ENCODE measurements at places on chromosomes 3 and 15.

DNA sequence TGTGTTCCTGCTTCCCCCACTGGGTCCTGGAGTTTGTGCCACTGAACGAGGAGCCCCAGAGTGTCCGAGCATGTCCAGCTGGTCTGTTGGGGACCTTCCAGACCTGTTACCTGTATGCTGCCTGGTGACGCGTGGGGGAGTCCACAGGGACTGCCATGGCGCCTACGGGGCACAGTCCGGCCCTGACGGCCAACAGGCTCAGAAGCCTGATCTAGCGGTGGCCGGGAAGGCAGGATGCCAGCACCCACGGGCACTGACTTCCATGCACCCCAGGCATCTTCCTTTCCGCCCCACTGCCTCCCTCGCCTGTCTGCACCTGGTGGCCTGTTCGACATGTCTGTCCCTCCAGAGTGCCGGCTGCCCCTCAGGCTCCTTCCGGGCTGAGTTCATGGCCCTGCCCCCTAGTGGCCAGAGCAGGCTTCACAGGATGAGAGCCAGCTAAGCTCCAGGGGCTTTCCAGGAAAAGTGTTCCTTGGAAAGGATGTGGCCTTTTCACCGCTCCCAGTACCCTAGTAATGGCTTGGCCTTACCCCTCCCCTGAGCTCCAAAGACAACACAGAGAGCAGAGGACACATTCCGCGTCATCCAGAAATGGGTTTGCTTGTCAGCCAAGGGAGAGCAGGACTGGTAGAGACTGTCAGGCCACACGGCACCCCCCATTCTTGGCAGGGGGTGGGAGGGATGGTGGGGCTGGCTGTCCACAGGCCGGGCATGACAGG, 35.7 kb downstream of the NGRN start:
- H3K27ac ChIP-seq: no peak overlapping the region
- H3K4me1 ChIP-seq: peaks cover 12% of the 10 kb centered on the region
- H3K27me3 ChIP-seq: no peaks in the 10 kb centered on the region
- H3K4me3 ChIP-seq: no peak overlapping the region

DNA sequence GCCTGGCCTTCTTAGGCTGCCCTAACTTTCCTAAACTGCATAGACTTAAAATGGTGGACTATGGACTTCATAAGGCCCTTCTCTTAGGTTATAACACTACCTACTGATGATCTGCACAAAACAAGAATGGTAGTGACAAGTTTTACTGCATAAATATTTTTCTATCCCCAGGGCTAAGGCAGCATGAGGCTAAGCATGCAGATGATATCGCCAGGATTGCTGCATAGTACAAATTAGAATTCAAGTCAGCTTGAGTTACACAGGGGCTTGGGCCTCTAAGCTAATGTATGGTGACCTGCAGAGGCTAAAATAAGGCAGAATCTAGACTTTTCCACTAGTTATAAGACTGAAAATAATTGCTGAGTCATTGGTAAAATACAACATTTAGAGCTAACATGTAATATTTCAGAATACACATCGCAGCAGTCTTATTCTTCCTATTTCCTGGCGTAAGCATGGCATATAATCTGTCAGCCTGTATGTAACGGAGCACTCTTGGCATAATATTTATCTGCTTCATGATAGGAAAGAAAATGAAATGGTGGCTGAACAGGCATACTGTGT, 15.3 kb upstream of the RBMS3 start:
- no peak overlapping the region for H3K27ac ChIP-seq
- no peaks in the 10 kb centered on the region for H3K27me3 ChIP-seq
- no peak for DNase-seq
- H3K36me3 ChIP-seq: no peaks in the 10 kb centered on the region

GRCh38 chr15:81905889-81906288, 139.9 kb downstream of the MEX3B start:
- H3K36me3 ChIP-seq: no peaks in the 10 kb centered on the region
- no peak overlapping the region for H3K27ac ChIP-seq
- no peaks in the 10 kb centered on the region for H3K27me3 ChIP-seq
- no peak overlapping the region for H3K4me3 ChIP-seq
- H3K4me1 ChIP-seq: no peaks in the 10 kb centered on the region

GRCh38 chr3:46905661-46906451, 28.3 kb downstream of the PTH1R start:
- H3K4me1 ChIP-seq: peaks cover 21% of the 10 kb centered on the region
- H3K4me3 ChIP-seq: no peak overlapping the region
- peak; percentile 2 for DNase-seq
- H3K27ac ChIP-seq: no peak overlapping the region
- no peaks in the 10 kb centered on the region for H3K27me3 ChIP-seq
- no peaks in the 10 kb centered on the region for H3K36me3 ChIP-seq

- H3K27ac ChIP-seq: no peak overlapping the region
- H3K27me3 ChIP-seq: no peaks in the 10 kb centered on the region
- H3K4me3 ChIP-seq: no peak overlapping the region
- H3K36me3 ChIP-seq: no peaks in the 10 kb centered on the region
- DNase-seq: no peak
These were observed 26.6 kb upstream of the FNDC3B start for GRCh38 chr3:172012775-172013174.

DNA sequence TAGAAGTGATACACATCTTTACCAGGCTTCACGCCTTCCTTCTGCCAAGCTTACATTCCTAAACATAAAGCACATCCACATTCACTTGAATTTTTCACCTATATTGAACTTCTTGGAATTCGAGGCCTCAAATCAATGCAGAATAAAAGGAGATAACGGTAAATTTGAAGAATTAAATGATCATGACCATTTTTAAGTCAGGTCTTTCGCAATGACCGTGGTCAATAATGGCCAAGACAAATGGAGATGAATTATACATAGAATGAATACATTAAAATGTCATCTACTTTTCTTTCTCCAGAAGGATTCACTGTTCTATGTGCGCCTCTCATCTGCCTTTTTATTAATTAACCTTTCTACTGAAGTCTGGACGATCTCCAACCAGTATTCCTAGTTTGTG, 5.3 kb upstream of the GOLGA8A start:
- H3K36me3 ChIP-seq: no peaks in the 10 kb centered on the region
- H3K27ac ChIP-seq: no peak overlapping the region
- DNase-seq: no peak
- H3K27me3 ChIP-seq: no peaks in the 10 kb centered on the region

GRCh38 chr3:128262457-128262856, 109.2 kb downstream of the EEFSEC start:
- H3K27ac ChIP-seq: no peak overlapping the region
- DNase-seq: no peak
- H3K36me3 ChIP-seq: peaks cover 21% of the 10 kb centered on the region
- no peaks in the 10 kb centered on the region for H3K27me3 ChIP-seq
- no peaks in the 10 kb centered on the region for H3K4me1 ChIP-seq

GRCh38 chr15:87626860-87627259, 629.7 kb downstream of the NTRK3 start:
- no peaks in the 10 kb centered on the region for H3K27me3 ChIP-seq
- no peak overlapping the region for H3K4me3 ChIP-seq
- DNase-seq: no peak
- H3K36me3 ChIP-seq: no peaks in the 10 kb centered on the region

- H3K27me3 ChIP-seq: no peaks in the 10 kb centered on the region
- H3K4me1 ChIP-seq: no peaks in the 10 kb centered on the region
- H3K4me3 ChIP-seq: no peak overlapping the region
- no peak overlapping the region for H3K27ac ChIP-seq
These were observed 62.7 kb upstream of the BNIP2 start for GRCh38 chr15:59751552-59752413.

DNA sequence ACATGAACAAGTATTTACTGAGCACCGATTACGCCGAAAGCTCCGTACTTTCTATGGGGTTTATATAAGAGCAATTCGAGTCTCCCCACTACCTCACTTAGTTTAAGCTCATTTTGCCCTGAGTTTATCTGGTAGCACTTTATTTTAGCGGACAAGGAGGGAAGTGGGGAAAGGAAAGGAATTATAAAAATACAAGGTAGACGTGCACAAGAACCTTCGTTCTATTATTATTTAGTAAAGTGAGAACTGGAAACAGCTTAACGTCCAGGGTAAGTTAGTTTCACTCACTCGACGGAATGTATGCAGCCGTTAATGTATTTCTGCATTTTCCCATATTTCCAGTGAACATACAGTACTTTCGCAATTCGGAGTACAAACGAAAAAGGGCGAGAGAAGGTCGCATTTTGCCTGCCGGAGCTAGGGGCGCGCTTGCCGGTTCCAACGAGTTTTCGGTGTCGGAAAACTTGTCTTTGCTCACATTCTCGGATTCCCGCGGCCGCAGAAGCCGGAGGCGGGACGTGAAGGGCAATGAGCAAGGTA, 1.2 kb upstream of the STT3B start:
- H3K4me3 ChIP-seq: peak overlapping the region; percentile 98
- H3K36me3 ChIP-seq: no peaks in the 10 kb centered on the region
- peak overlapping the region; percentile 98 for H3K27ac ChIP-seq
- DNase-seq: no peak

GRCh38 chr3:42213417-42213816, 52.6 kb downstream of the CCK start:
- H3K27me3 ChIP-seq: no peaks in the 10 kb centered on the region
- no peaks in the 10 kb centered on the region for H3K4me1 ChIP-seq
- no peak overlapping the region for H3K27ac ChIP-seq
- DNase-seq: peak; percentile 42
- H3K36me3 ChIP-seq: peaks cover 30% of the 10 kb centered on the region
- no peak overlapping the region for H3K4me3 ChIP-seq

DNA sequence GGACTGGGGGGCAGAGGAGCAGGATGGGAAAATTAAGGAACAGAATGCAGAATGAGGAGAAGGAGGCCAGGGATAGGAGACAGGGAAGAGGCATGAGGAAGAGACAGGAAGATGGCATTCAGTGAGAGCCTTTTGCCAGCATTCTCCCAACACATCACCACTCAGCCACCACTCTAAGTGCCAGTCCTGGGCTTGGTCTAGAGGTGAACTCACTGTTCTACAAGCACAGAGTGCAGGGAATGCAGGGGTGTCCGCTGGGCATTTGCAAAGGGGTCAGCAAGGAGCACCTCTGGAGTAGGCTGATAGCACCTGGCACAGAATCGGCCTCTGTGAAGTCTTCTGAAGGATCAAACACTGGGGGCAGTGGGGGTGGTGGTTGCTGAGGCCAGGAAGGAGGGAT, 14.6 kb upstream of the IGDCC3 start:
- H3K36me3 ChIP-seq: no peaks in the 10 kb centered on the region
- H3K4me1 ChIP-seq: peaks cover 16% of the 10 kb centered on the region
- no peak overlapping the region for H3K4me3 ChIP-seq
- no peak overlapping the region for H3K27ac ChIP-seq
- H3K27me3 ChIP-seq: peaks cover 54% of the 10 kb centered on the region

DNA sequence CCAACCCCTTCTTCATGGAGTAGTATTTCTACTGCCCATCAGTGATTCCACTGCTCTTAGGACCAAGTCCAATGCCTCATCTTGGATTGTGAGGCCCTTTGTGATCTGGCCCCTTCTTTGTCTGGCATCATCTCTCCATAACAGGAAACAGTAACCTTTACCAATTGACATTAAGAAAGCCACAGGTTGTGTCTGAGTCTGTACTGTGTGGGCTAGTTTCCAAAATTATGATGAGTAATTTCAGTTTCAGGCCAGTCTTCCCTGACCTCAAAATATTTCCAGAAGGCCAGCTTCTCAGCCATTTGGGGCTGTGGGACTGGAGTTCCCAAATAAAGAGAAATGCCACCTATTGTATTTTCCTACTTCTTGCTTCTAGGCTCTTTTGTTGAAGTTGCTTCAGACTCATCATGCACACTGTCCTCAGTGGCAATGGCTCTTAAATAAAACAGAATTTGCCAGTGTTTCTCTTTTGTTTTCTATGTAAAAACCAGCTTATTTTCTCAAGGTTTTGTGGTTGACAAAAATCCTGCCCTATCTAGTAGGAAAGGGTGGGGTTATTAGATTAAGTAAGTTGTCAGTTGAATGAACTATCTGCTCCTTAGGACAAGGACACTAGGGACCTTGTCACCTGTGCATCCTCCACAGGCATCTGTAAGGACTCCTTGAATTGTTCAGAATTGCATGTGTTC, 47.0 kb upstream of the ACKR4 start:
- H3K27me3 ChIP-seq: no peaks in the 10 kb centered on the region
- H3K4me3 ChIP-seq: no peak overlapping the region
- H3K4me1 ChIP-seq: peaks cover 25% of the 10 kb centered on the region
- H3K36me3 ChIP-seq: no peaks in the 10 kb centered on the region
- DNase-seq: no peak

DNA sequence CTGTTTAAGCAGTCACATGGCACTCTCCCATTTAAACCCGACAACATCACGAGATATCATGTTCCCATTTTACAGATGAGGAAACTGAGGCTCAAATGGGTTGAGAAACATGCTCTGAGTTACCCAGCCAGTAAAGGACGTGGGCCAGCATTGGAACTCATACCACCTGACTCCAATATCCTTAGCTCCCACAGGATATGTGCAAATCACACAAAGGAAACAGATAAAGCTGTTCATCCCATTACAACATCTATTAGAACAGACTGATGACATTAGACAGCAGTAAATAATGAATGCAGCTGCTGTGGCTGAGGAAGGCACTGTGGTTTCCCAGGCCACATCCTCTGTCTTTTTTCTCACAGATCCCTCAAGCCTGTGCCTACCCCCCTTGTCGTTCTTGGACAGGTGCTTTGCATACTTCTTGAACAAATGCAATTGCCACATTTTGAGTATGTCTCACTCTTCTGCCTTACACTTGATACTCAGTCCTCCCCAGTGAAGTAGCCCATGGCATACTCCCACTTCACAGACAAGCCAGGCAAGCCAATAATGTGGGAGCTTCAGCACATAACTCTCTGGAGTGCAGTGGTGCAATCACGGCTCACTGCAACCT, 17.7 kb downstream of the FRMD4B start:
- peaks cover 10% of the 10 kb centered on the region for H3K4me1 ChIP-seq
- peak; percentile 42 for DNase-seq
- H3K27me3 ChIP-seq: no peaks in the 10 kb centered on the region

- DNase-seq: no peak
- H3K27ac ChIP-seq: no peak overlapping the region
- H3K4me3 ChIP-seq: no peak overlapping the region
- no peaks in the 10 kb centered on the region for H3K27me3 ChIP-seq
- no peaks in the 10 kb centered on the region for H3K4me1 ChIP-seq
These were observed 801.5 kb upstream of the EPHA6 start for GRCh38 chr3:96012939-96013338.

GRCh38 chr3:117399311-117400078, 689.9 kb downstream of the TUSC7 start:
- no peaks in the 10 kb centered on the region for H3K27me3 ChIP-seq
- H3K4me1 ChIP-seq: peaks cover 12% of the 10 kb centered on the region
- no peak overlapping the region for H3K4me3 ChIP-seq
- H3K27ac ChIP-seq: no peak overlapping the region
- DNase-seq: no peak

Data from stomach (tissue), 19 donors.